ENCODE measurements at places on chromosomes 5 and 9.

DNA sequence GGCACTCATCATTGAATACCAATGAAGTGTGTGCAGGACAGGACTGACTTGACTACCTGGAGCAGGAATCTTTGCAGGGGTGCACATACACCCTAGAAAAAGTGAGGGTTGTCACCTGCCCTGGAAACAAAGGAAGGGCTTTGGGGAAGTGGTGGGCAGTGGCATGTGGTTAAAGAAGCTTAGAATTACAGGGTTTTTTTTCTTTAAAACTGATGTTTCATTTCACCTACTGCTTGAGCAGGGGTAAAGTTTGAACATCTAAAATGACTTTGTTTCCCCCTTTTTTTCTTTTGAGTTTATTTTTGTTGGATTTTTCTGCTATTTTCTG is 2.0 kb upstream of the KDM3B start:
- DNase-seq, result no peak

- DNase-seq, result no peak
Observed at GRCh38 chr9:7097040-7097715, 339.4 kb downstream of the KDM4C start.

- DNase-seq, result no peak
Observed at GRCh38 chr9:70577671-70578070, 163.2 kb upstream of the KLF9 start.

- no peak for DNase-seq
Observed at GRCh38 chr9:35106343-35106730, 3.4 kb upstream of the STOML2 start.

GRCh38 chr5:87258507-87258906 is 9.2 kb upstream of the RASA1 start:
- DNase-seq, result no peak

DNA sequence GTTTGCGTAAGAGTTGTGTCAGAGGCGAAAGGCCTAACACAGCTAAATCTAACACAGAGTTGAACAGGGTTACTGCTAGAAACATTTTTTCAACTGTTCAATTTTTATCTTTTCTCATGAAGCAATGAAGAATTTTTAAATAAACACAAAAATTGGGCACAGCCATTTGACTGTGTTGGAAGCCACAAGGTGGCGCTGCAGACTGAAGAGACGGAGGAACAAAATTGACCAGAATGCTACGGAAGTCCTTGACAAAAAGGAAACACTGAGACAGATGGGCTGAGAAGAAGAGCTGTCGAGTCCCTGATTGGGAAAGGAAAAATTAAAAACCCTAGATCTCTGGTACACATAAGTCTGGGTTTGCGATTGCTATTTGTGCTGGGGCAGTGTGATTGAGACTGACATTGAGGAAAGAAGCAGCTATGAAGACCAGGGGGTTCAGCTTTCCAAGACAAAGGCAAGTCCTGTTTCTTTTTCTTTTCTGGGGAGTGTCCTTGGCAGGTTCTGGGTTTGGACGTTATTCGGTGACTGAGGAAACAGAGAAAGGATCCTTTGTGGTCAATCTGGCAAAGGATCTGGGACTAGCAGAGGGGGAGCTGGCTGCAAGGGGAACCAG is at the start of gene PCDHB9:
Gene PCDHB9, plus strand, starts transcription at position 265 of the 616 bp plus-strand sequence. Its CDS starts 158 bp downstream, at position 423.
- DNase-seq, result no peak

DNA sequence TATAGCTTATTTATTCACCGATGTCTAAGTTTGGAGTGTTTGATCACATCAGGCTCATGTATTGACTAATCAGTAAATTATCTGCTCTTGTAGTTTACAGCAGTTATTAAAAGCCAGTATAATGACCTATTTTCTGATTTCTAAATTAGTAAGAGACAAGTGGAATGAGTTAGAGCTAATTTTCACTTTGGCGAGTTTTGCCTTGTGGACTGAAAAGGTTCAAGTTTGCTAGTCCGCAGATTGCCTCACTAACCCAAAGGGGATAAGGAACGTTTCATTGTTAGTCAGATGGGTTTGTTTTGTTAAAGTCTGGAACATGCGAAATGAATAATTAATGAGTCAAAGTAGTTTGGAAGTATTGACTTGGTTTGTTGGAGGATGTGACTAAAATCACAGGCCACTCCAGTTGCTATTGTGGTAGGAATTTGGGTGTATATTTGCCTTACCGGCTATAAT is 40.1 kb downstream of the SMARCA2 start:
- DNase-seq, result no peak

GRCh38 chr5:113713051-113713450 is 199.6 kb downstream of the YTHDC2 start:
- no peak for DNase-seq

- no peak for DNase-seq
Observed at GRCh38 chr9:133477992-133478850, 678 bp downstream of the SLC2A6 start.
